ENCODE measurements at places on chromosomes 13 and 19.
A peak's percentile ranks its signal among the peaks of the same experiment; 100 is the strongest.

DNA sequence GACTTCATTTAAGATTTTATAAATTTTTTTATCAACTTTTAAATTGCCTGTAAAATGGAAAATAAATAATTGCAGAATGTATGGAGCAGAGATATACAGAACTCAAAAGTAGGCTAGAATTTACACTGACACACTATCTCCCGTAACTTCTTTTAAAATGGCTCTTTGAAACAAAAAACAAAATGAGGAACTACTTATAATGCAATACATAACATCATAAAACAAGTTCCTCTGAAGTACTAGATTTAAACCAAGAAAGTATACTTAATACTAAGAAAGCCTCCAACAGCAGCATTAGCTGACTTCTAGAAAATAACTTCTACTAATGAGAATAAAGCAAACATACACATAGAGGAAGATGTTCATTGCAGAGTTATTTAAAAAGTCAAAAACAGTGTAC, 17.0 kb downstream of the RBM26 start:
- no peak for DNase-seq

GRCh38 chr19:30263830-30264381, 108.3 kb upstream of the ZNF536 start:
- no peak for DNase-seq

GRCh38 chr19:49056101-49056901, 1.2 kb downstream of the CGB7 start:
- DNase-seq: peak; percentile 82

DNA sequence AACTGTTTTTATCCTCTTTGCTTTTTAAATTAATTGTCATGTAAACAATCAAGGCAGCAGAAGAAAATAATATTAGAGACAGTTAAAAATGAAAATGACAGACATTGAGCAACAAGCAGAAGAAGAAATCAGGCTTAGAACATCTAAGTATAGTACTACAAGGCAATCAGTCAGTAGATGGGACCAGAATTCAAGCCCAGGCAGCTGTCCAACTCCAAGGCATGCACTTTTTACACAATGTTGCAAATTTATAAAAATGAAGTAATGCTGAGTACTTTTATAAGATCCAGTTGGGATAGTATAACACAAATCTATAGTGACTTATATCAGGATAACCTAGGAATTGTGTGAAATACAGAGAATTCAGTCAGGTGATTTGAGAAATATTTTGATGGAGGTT, 2815.8 kb downstream of the PCDH9 start:
- DNase-seq: no peak

DNA sequence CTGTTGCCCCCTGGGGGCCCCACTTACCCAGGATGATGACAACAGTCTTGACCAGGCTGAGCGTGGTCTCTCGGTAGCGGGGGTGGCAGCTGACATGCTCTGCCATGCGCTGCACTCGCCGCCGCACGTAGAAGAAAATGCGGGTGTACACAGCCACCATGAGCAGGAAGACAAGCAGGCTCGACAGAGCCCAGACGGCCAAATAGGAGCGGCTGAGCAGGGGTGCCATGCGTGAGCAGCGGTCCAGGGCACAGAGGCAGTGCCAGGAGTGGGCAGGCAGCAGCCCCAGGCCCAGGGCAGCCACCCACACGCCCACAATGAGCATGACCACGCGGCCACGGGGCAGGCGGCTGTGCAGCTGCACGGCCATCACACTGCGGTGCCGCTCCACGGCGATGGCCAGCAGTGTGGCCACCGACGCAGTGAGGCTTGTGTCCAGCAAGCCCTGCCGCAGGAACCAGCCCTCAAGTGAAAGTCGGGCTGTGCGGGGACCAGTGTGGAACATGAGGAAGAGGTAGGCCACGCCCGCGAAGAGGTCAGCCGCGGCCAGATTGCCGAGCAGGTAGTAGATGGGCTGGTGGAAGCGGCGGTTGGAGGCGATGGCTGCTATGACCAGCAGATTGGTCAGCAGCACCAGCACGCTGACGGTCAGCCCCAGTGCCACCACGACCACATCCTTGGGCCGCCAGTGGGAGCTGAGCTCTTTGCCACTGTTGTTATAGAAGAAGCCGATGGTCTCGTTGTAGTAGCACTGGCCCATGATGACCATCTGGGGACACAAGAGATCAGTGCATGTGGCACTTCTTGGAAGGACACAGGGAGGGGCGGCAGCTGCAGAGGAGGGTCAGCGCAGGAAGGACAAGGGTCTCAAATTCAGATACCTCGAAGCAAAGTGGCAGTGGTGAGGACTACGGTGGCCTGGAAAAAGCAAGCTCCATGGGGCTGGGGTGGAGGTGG, 1.2 kb downstream of the LPAR2 start:
- no peak for DNase-seq

DNA sequence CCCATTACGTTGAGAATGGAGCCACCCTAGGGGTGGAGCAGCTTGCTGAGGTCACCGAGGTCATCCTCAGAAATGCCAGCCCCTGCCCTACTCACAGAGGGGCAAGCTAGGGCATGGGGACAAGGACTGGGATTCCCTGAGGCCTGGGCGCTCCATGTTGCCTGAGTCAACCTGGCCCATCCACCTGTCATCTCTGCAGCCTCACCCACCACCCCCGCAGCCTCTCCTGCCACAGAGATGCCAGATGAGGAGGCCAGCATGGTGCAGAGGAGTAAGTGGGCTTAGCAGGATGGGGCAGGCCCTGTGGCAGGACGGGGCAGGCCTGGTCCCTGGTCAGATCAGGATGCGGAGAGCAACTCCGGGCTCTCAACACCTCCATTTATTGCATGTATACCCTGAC, 9.5 kb downstream of the NKPD1 start:
- DNase-seq: no peak

DNA sequence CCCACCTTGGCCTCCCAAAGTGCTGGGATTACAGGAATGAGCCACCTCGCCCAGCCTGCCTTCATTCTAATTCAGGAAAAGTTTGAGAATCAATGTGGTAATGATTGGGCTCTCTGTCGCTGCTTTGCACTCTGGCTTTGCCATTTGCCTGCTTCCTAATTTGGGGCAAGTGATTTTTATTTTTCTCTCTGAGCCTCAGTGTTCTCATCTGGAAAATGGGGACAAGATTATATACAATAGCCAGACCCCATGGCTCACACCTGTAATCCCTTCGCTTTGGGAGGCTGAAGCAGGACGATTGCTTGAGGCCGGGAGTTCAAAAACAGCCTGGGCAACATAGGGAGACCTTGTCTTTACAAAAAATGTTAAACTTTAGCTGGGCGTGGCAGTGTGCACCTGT, 3.8 kb downstream of the RYR1 start:
- no peak for DNase-seq

DNA sequence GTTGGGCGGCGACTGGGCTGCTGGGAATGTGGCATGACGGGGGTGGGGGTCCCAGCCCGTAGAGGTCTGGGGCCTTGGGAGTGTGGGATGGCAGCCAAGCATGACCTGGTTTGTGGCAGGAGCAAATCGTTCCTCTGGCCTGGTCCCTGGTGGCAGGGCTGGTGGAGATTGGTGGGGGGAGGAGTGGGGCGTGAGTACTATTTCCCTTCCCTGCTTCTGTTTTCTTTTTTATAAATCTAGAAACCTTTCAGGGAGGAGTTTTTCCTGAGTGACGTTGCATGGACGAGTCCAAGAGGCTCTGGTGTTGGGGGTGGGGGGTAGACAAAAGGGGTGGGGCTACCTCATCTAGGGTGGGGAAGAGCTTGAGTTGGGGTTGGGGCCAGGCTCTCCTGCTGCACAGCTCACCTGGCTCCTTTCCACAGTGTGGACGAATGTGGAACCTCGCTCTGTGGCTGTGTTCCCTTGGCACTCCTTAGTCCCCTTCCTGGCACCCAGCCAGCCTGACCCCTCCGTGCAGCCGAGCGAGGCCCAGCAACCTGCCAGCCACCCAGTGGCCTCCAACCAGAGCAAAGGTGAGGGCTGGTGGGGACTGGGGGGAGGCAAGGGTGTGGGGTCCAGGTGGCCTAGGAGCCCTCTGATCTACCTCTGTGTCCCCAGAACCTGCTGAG, 15.4 kb upstream of the PRR19 start:
- DNase-seq: no peak

- no peak for DNase-seq
These were observed 13.8 kb upstream of the ASF1B start for GRCh38 chr19:14150041-14150769.

DNA sequence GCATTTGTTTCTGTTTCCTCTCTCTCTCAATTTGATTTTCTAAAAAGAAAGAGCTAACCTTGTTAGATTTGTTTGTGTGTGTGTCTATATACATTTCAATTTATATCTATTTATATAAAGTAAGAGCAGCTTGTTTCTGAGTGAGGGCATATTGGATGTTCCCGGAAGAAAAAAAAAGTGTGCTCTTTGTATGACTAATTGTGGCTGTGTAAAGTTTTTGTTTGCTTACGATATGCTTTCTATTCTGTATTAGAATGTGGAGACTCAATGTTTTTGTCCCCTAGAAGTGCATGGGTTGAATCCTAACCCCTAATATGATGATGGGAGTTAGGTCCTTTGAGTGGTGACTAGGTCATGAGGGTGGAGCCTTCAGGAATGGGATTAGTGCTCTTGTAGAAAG, 66.6 kb upstream of the C1QTNF9B start:
- DNase-seq: no peak

DNA sequence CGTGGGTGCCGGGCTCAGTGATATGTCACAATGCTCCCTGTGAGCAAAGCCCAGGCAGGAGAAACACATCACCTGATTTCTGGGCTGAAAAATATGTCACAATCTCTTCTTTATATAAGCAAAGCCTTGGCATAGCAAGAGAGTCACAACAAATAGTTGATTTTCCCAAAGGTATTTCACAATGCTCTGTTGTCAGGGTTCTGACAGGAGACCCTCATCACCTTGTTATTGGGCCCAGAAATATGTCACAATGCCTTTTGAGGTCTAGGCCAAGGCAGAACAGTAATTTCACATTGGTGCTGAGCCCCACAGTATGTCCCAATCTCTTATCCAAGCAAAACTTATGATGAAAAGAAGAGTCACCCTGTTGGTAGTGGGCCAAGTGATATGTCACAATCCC, 125.7 kb downstream of the ZNF675 start:
- DNase-seq: no peak

DNA sequence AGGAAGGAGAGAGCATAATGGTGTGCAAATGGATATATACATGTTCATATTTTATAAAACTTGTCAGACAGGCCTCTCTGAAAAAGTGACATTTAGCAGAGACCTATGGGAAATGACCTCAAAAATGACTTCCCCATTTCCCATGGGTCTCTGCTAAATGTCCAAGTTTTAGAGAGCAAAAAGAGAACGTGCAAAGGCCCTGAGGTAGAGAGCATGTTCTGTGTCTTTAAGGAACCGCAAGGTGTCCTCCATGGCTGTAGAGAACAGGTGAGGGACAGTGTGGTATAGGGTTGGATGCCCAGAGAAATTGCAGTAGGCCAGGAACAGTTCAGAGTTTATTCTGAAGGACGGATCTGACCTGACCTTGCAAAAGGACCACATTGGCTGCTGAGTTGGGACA, 113.2 kb upstream of the RNF113B start:
- no peak for DNase-seq

GRCh38 chr19:49328741-49329140, 3.8 kb upstream of the SLC6A16 start:
- DNase-seq: no peak

GRCh38 chr19:49559443-49559842, 20.9 kb downstream of the NOSIP start:
- no peak for DNase-seq

- no peak for DNase-seq
These were observed 8.6 kb downstream of the RFPL4AL1 start for GRCh38 chr19:55777528-55777927.

GRCh38 chr19:16521715-16522289, 20.4 kb downstream of the CHERP start:
- no peak for DNase-seq

- DNase-seq: no peak
These were observed 60.3 kb upstream of the STARD13 start for GRCh38 chr13:33345842-33346241.

GRCh38 chr19:35958660-35959039, 22.5 kb downstream of the LRFN3 start:
- DNase-seq: no peak

- no peak for DNase-seq
These were observed 10.1 kb upstream of the NFIX start for GRCh38 chr19:12985049-12985776.

DNA sequence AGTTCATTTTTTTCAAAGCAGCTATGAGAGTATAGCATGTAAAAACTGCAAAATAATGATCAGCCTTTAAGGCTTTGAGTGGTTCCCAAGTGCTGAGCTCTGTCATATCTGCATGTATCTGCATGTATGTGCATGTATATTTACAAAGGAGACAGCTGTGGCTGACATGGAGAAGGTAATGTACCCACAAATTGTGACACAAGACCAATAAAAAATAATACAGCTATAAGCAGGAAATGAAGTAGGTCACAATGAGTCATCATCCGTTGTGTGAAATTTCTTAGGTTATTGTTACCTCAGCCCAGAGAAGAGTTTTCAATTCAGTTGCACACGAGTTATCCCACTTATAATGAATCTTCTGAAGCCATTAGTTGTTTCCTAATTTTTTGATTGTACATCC, 60.9 kb upstream of the MED4 start:
- DNase-seq: no peak

DNA sequence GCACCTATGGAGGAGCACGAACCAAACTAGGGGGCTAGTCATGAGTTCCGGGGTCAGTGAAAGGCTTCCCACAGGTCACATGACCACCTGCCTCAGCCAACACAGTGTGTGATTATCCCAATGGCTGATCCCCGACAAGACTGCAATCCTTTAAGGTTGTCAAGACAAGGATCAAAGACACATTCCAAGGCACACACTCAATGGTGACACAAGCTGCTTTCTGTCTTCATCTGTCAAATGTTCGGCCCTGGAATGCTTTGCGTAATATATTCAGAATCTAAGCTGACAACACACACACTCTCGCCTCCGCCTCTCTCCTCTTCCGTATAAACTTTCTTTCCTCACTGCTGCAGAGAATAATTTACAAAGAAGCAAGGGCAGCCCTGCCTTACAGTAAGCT, 11.7 kb downstream of the RANBP3 start:
- DNase-seq: no peak

- peak; percentile 81 for DNase-seq
These were observed 27.3 kb downstream of the LRFN3 start for GRCh38 chr19:35963514-35963913.

GRCh38 chr19:3655402-3656072, 28.9 kb upstream of the CACTIN start:
- DNase-seq: no peak

DNA sequence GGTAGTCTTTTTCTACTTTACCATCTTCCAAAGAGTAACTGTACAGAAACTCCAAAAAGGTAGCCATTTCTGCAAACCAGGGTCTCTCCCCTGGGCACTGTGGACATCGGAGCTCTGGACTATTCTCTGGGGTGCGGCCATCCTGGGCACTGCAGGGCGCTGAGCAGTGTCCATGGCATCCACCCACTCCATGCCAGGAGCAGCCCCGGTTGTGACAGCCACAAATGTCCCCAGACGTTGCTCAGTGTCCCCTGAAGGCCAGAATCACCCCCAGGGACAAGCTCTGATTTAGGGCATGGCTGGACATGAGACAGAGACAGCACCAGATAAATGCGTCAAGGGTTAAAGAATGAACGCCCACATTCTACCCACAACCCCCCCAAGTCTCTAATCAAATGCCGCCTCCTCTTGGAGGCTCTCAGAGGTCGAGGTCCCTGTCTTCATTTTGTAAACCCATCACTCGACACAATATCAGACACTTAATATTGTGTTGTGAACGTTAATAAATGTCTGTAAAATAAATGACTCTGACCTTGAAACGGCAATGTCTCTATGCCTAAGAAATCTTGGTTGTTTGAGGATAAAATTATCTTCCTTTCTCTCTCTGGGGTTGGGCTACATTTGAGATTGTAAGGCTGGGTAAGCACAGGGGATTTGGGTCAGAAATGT, 8.9 kb downstream of the GNG7 start:
- DNase-seq: no peak

GRCh38 chr13:23583491-23583890, 13.3 kb downstream of the TNFRSF19 start:
- DNase-seq: no peak
